Stomach (tissue), 19 donors: ENCODE measurements at places on chromosomes 12 and 14. TPM values are rescaled to one million over a fixed set of nuclear protein-coding genes. Genes with fewer than 3 reads are reported as not detected.

GRCh38 chr14:27320261-27320660, 722.4 kb upstream of the NOVA1 start:
- no peak for DNase-seq

DNA sequence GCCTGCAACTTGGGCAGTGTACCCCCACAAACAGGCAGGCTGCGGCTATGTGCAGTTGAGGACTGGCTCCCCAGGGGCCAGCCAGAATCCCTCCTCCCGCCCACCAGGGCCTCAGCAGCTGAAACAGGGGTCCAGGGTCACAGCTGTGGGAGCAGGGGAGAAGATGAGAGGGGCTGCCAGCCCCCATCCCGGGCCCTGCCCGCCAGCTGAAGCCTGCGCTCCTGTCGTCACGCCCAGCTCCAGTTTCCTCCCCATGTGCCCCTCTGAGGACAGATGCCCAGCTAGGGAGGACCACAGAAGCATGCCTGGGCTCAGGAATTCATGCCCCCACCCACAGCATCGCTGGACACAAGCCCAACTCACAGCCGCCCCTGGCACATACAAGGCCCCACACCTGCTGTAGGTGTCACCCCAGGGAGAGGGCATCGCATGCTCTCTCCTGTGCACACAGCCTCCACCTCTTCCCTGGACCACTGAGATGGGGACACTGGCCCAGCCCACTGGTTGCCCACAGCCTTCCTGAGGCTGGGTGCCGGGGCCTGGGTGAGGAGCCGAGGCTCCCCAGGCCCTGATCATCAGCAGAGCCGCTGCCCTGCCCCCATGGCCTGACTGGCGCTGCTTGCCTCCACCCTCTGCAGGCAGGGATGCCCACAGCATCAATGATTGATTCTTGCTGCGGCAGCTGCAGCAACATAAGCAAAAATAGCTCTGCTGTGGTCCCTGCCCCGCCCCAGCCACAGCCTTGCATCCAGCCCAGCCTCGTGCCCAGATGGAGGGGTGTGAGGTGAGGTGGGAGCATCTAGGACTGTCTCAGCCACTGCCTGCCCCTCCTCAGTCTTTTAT, 3.7 kb upstream of the CLBA1 start:
- no peak for DNase-seq

GRCh38 chr12:53454707-53455106, 2.8 kb downstream of the PCBP2 start:
- DNase-seq = no peak

DNA sequence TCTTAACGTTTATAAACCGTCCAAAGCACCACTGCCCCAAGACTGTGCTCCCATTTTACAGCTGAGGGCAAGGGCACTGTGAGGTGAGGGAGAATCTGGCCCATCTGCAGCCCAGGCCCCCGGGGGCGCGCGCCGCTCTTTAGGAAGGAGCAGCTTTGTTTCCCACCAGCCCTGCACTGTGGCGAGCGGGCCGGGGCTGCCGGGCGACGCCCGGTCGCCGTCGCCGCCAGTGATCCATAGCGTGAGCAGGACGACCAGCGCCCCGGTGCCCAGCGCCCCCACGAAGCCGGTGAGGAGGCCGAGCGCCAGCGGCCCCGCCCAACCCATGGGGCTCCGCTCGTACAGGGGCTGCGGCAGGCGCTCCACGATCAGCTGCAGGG, 34.6 kb downstream of the FIGNL2 start:
- DNase-seq = no peak

GRCh38 chr12:116538076-116538591, 21.0 kb upstream of the MAP1LC3B2 start:
- no peak for DNase-seq

Gene CLEC4D
- 0.20 TPM for polyA plus RNA-seq
